Effector CD4-positive, alpha-beta T cell (primary cell): ENCODE measurements at places on chromosomes 3 and 15.

GRCh38 chr15:66063147-66063546, 190.4 kb downstream of the MEGF11 start:
- DNase-seq: no peak

GRCh38 chr3:30140356-30141075, 465.9 kb upstream of the TGFBR2 start:
- DNase-seq: no peak

DNA sequence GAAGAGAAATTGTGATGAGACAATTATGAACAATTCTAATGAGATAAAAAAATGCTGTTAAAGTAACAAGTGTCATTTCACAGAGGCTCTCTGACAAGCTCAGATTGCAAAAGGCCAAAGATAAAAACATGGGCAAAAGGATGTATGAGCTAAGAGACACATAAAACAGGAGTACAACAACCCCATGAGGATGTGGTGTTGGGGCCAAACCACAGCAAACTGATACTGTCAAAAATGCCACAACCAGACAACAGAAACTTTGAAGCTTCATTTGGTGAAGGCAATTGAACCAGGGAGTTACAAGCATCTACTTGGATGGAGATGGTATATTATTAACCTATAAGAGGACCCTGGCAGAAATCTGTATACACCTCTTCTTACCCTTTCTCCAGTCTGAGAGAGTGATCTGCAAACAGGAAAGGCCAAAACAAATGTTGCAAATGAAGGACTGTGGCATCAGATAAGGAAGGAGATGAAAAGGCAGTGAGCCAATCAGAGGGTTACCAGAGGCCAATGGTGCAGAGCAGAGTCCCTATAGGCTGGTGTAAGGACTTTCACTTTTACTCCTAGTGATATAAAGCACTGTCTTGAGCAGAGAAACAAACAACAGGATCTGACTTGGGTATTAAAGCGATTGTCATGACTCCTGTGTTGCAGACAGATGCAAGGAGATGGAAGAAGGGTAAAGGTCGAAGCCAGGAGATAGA, 659.0 kb downstream of the NTRK3 start:
- no peak for DNase-seq

GRCh38 chr3:12932347-12932746, 91.0 kb upstream of the RPL32 start:
- DNase-seq: no peak

DNA sequence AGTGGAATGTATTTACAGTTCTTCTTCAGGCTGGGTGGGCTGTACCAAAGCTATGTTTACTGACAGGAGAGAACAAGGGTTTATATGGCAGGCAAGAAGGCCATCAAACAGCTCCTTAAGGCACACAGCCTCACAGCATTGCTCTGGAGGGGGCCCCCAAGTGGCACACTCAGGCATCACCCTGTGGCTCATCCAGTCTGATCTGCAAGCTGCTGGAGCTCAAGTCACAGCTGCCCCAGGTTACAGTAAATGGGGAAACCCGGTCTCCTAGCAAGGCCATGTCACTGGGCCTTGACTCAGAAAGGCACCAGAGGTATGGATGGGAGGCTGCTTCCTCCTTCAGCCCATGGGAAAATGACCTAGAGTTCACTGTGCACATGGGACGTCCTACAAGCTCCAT, 67.5 kb downstream of the TFG start:
- DNase-seq: no peak

GRCh38 chr3:54146506-54147239, 24.3 kb downstream of the CACNA2D3 start:
- no peak for DNase-seq
